ENCODE measurements at places on chromosomes 12 and 14. TPM values are rescaled to one million over a fixed set of nuclear protein-coding genes. Genes with fewer than 3 reads are reported as not detected.

- DNase-seq, result no peak
Observed at GRCh38 chr12:8052679-8053078, 13.5 kb downstream of the C3AR1 start.

DNA sequence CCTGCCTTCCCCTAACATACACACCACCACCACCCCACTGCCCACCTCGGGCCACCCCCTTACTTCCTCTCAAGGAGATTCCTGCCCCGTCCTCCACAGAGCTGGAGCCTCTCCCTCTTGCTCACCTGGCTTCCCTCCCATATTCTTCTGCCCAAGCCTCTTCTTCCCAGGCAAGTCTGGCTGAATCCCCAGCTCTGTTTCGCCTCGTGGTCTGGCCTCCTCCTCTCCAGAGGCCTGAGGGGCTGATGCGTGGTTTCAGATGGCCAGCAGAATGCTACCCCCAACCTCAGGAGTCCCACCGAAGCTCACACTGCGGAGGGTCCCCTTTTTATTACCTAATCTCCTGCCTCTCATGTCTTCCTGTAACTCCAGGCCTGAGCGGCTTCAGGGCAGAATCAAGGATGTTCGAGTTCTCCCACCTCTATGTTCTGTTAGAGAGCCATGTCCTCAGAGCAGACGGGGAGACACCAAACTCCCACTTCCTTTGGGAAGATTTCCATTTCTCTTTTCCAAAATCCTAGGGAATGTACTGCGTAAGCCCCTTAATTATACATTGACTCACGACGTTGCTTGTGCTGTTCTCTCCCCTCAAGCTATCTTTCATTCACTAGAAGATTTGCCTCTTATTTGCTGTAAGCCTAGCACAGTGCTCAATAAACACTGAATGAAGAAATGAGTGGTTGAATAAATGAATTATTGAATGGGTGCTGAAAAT is 33.9 kb upstream of the LTBP2 start:
- no peak for DNase-seq

- DNase-seq, result no peak
Observed at GRCh38 chr12:131795690-131796410, 32.3 kb upstream of the MMP17 start.

- no peak for DNase-seq
Observed at GRCh38 chr12:108653082-108653516, 19.4 kb upstream of the SELPLG start.

GRCh38 chr12:67426067-67426466 is 156.9 kb downstream of the CAND1 start:
- DNase-seq, result peak; percentile 60

DNA sequence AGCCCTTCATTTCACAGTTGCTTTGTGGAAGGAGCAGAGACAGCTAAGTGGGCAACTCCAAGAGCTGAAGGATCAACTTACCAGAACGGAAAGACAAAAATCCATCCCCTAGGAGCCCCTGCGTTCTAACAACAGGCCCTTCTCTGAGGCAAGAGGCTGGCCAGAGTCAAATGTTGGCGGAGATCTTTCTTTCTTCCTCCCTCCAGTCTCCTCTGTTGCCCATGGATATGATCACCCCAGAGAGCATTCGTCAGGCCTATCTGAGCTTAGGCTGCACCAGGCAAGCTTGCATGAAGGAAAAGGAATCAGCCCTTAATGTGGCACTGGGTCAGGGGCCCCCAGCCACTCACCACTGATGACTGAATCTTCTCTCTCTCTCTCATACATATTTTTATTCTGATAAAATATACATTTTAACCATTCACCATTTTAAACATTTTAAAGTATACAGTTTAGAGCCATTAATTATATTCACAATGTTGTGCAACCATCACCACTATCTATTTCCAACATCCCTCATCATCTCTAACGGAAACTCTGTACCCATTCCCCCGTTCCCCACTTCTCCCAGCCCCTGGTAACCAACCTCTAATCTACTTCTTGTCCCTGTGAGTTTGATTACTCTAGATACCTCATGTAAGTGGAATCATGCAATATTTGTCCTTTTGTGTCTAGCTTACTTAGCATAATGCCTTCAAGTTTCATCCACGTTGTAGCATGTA is 52.9 kb upstream of the CCND2 start:
- peak; percentile 16 for DNase-seq

- no peak for DNase-seq
Observed at GRCh38 chr12:17949558-17950141, 140.3 kb downstream of the RERGL start.

DNA sequence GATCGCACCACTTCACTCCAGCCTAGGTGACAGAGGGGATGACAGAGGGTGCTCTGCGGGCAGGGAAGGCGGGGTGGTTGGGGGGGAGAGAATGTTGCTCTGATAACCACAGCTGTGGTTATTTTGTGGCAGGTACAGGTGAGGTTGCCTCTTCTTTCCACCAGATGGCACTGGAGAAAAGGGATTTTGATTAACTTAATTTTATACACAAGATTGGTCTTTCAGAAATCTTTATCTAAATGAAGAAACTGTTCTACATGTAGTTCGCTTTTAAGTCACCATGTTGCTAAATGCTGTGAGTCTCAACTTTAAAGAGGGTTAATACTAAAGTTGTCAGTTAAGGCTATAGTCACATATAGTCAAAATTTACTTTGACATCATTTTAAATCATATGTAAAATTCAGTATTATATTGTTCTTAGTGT is 25.7 kb downstream of the FGF23 start:
- DNase-seq, result peak; percentile 9

DNA sequence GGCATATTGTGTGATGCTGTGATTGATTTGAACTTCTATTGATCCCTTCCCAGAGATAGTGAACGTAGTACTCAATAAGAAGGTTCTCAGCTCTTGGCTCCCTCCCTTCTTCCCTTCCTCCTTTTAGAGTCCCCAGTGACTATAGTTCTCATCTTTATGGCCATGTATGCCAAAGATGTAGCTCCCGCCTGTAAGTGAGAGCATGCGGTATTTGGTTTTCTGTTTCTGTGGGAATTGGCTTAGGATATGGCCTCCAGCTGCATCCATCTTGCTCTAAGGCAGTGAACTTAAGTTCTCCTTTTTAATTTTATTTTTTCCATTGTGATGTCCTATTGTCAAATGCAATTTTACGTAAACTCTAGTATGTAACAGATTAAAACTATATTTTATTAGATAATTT is 109.5 kb downstream of the AEBP2 start:
- DNase-seq, result no peak

DNA sequence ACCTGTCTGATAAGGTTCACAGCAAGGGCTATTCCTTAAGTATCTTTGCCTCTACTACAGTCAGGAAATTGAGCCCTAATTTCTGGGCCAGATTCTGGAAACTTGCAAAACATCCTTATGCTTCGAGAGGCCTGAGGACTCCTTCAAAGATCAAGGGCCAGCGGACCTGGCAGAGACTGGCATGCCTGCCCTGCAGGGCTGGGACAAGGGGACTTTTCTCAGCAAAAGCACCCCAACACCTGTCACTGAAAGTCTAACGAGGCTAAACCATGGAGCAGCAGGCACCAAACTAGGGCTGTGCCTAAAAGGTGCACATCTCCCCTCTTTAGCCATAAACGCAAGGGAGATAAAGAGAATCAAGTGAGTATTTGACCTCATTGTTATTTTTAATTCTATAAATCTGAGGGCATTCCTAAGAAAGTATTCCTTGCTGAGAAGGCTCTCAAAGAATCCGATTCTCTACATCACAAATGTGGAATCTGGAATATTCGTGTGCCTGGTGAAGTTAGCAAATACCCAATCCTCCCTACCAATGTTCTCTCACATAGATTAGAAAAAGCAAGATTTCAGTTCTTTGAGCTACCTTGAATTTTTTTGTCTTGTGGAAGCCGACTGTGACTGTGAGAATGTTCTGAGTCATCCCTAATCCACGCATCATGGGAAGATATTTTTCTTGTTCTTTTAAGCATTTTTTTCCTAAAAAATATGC is 328.2 kb upstream of the NOVA1 start:
- no peak for DNase-seq

GRCh38 chr14:59458486-59458885 is 6.7 kb downstream of the GPR135 start:
- DNase-seq, result no peak

DNA sequence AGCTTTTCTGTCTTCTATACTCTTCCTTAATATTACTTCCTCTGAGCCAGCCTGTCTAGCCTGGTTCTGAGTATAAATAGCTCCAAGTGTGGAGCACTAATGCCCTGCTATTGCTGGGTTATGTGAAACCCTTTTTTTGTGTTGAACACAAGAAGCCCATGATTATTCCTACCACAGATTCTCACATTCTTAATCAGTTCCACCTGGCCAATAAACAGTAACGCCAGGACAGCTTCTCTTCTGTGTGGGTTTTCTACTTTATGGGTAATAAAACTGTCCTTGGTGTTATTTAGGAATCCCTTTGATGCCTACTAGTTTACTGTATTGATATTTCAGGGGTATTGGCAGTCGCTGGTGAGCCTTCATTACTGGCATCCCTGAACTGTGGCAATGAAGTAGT is 48.9 kb upstream of the LRIG3 start:
- no peak for DNase-seq

FKBP11 gene
- total RNA-seq, result 8.6 TPM

BCL2L2 gene
- total RNA-seq, result 22.3 TPM

MYBPC1 gene
- total RNA-seq, result not detected

KCNH3 gene
- 0.12 TPM for total RNA-seq

EPYC gene
- total RNA-seq, result not detected

Data from SJCRH30 (cell line).